ENCODE measurements at places on chromosomes 6 and 20. TPM values are rescaled to one million over a fixed set of nuclear protein-coding genes. Genes with fewer than 3 reads are reported as not detected.

Gene FAM217A
- not detected for total RNA-seq

Gene SAMD10
- 2.7 TPM for total RNA-seq

Gene KIZ
- total RNA-seq: 12.9 TPM

GRCh38 chr6:122136386-122136785, 263.1 kb upstream of the HSF2 start:
- no peak for DNase-seq

DNA sequence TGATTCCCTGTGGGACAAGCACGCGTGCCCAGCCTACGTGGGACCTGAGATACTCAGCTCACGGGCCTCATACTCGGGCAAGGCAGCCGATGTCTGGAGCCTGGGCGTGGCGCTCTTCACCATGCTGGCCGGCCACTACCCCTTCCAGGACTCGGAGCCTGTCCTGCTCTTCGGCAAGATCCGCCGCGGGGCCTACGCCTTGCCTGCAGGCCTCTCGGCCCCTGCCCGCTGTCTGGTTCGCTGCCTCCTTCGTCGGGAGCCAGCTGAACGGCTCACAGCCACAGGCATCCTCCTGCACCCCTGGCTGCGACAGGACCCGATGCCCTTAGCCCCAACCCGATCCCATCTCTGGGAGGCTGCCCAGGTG, 11.9 kb upstream of the RBCK1 start:
- DNase-seq: no peak

Measured in bronchial epithelial cell (primary cell).